ENCODE measurements at places on chromosomes 12 and 14. TPM values are rescaled to one million over a fixed set of nuclear protein-coding genes. Genes with fewer than 3 reads are reported as not detected.

The PRICKLE1 gene
- total RNA-seq: 39.5 TPM

The CDH24 gene
- 17.4 TPM for total RNA-seq

The GTF2A1 gene
- 37.2 TPM for total RNA-seq

The DAO gene
- total RNA-seq: not detected

The AP4S1 gene
- 5.7 TPM for total RNA-seq

The SIX6 gene
- total RNA-seq: not detected

The MARK3 gene
- total RNA-seq: 124 TPM

The OTUB2 gene
- 3.3 TPM for total RNA-seq

The RBP5 gene
- total RNA-seq: not detected

The SLC15A5 gene
- not detected for total RNA-seq

The FERMT2 gene
- 364 TPM for total RNA-seq

The SAMD15 gene
- 2.1 TPM for total RNA-seq

The ZFHX2 gene
- 27.3 TPM for total RNA-seq

Measured in astrocyte (in vitro differentiated cells and primary cell).